ENCODE measurements at places on chromosomes 5 and 9.

DNA sequence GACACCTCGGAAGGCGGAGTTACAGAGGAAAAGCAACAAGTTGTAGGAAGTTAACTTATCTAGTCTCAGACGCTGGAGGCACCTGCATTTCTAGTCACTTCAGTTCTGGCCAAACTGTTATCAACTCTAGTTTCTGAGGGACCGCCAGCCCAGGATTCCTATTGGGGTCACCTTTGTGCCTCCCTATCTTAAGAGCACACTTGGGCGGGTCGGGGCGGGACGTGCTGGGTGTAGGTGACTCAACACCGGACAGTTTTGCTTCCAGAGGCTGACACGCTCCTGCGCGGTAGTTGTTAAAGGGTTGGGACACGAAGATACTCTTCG lies 679 bp upstream of the KDM4C start:
- DNase-seq: peak; percentile 61

GRCh38 chr5:121987685-121988073 lies 25.9 kb downstream of the SRFBP1 start:
- no peak for DNase-seq

GRCh38 chr5:169753795-169754194 lies 116.7 kb downstream of the DOCK2 start:
- DNase-seq: peak; percentile 81

GRCh38 chr5:178355671-178356070 lies 123.1 kb upstream of the PHYKPL start:
- DNase-seq: no peak

GRCh38 chr9:10744669-10745068 lies 131.9 kb upstream of the PTPRD start:
- no peak for DNase-seq

DNA sequence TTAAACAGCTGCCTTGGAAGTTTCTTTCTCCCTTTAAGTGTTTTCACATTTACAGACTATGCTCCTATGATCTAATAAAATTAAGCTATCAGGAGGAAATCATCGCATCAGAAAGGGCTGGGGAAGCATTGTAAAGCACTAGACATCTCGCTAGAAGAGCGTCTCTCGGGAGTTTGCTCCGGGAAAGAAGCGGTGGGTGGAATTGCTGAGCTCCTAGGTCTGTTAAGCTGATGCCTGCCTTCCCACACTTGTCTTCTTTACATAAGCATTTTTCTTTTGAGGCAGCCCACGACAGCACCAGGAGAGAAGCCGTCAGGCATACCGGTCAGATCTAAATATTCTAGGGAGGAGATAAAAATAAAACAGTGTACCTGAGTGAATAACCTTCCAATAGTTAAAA lies 541.7 kb upstream of the TUSC1 start:
- no peak for DNase-seq

- DNase-seq: no peak
Measured at GRCh38 chr5:53024535-53024934, 35.4 kb downstream of the ITGA2 start.
